Activated T-helper 2 cell treated with anti-CD3 and anti-CD28 coated beads, Interferon-gamma antibody, Interleukin-2, Interleukin-4, amounts not matched to agents 10 μg/mL and 5 μg/mL and 100 μg/mL, durations not matched to agents 14 hours and 24 hours and 36 hours (primary cell): ENCODE measurements at places on chromosomes 3 and 15.

DNA sequence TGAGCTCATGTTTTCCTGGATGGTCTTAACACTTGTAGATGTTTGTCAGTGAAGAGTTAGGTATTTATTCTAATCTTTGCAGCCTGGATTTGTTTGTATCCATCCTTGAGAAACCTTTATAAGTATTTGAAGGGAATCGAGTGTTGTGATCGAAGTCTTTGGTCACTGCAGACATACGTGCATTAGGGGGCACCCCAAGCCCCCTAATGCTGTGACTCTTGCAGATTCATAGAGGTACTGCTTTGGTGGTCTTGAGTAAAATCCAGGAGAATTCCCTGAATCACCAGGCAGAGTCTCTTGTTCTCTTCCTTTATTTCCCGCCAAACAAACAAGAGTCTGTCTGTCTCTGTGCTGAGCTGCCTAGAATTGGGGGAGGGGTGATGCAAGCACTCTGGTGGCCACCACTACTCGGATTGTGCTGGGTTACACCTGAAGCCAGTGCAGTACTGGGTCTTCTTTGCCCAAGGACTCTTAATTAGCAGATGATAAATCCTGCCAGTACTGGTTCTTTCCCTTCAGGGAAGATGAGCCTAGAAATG, 170.5 kb upstream of the POU1F1 start:
- no peaks in the 10 kb centered on the region for H3K36me3 ChIP-seq
- no peaks in the 10 kb centered on the region for H3K27me3 ChIP-seq
- no peaks in the 10 kb centered on the region for H3K4me1 ChIP-seq

GRCh38 chr3:71510510-71510909, 73.0 kb downstream of the FOXP1 start:
- H3K4me3 ChIP-seq: no peak overlapping the region
- H3K27ac ChIP-seq: no peak overlapping the region
- H3K27me3 ChIP-seq: no peaks in the 10 kb centered on the region
- H3K4me1 ChIP-seq: peaks cover 15% of the 10 kb centered on the region
- no peak for DNase-seq

DNA sequence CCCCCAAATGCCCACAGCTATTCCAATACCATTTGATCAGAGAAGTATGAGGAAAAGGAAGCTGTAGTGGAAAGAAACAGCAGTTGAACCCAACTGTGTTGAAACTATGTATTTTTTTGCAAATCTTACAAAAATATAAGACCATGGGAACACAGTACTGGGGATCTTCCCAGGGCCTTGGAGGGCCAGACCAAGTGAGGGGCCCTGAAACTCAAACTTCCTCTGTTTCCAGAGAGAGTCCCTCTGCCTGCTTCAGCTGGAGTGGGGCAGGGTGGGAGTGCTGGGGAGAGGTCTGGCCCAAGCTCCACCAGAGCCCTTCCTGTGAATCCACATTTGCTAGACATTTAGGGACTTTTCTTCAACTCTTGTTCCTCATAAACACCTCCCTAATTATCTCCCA, 263.9 kb downstream of the CHST2 start:
- peaks cover 1% of the 10 kb centered on the region for H3K27me3 ChIP-seq
- no peaks in the 10 kb centered on the region for H3K36me3 ChIP-seq
- DNase-seq: no peak
- H3K4me3 ChIP-seq: no peak overlapping the region
- H3K4me1 ChIP-seq: no peaks in the 10 kb centered on the region

GRCh38 chr3:126971891-126972351, 11.0 kb upstream of the PLXNA1 start:
- no peak for DNase-seq
- no peak overlapping the region for H3K4me3 ChIP-seq

DNA sequence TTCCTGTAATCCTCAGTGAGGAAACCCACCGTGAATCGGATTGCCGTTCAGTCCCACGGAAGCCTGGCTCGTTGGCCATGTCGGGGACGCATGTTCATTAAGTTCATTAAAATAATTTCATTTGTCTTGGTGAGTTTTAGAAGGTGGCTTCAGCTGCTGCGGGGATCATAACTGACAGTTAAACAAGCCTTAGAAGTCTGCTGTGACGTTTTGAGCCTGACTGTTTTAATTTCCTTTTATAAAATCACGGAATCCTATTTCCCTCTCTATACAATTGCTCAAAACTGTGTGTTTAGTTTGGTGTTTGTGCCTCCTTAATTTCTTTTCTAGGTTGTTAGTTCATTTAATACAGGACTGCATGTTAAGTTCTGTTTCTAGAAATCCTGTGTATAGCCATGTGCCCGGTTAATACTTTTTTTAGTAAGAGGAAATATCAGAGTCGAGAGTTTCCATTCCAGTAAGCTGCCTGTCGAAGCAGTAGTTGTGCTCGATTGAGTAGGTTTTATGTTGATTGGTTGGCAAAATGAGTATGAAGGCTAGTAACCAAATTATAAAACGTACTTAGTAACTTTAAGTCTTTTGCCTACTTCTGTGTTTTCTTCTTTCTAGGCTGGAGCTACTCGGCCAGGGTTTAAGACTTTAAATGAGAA, 705 bp downstream of the NIPA2 start:
- DNase-seq: no peak
- peaks cover 25% of the 10 kb centered on the region for H3K36me3 ChIP-seq
- no peaks in the 10 kb centered on the region for H3K27me3 ChIP-seq
- peak overlapping the region; percentile 88 for H3K4me3 ChIP-seq
